ENCODE measurements at places on chromosomes 16 and 17.

DNA sequence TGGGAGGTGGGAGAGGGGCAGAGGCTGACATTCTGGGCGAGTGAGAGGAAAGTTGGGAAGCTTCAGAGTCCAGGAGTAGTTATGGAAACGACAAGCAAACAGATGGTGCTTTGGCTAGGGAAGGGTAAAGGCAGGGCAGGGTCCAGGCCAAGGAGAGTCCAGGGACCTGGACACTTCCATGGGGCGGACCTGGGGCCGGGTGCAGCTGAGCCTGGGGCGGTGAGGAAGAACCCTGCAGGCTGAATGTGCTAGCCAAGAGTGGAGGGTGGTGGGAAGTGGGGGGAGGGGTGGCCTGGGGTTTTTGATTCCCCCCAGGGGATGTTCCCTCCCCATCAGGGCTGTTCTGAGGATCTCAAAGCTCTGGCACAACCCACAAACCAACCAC lies 2.6 kb downstream of the PPP1R9B start:
- DNase-seq = no peak

DNA sequence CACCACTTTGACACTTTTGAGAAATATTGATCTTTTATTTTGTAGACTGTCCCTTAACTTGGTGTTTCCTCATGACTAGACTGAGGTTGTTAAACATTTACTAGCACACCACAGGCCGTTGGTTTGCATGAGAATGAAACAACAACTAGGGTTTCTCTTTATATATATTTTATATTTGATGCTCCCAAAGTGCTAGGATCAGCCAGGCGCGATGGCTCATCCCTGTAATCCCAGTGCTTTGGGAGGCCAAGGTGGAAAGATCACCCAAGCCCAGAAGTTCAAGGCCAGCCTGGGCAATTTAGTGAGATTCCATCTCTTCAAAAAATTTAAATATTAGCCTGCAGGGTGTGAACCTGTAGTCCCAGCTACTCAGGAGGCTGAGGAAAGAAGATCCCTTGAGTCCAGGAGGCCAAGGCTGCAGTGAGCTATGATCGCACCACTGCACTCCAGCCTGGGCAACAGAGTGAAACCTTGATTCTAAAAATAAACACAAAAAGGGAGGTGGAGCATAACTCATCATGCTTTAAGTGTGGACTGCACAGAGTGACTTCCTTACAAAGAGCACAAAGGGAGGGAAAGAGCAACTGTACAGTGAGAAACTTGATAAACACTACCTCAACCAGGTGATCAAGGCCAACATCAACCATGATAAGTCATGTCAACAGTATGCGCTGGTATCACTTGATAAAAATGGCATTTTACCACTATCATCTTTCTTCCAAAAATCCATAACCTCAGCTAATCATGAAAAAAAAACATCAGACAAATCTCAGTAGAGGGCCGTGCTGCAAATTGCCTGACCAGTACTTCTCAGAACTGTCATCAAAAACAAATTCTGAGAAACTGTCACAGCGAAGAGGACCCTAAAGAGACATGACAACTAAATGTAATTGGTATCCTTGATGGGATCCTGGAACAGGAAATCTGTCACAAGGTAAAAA lies 72.8 kb upstream of the ATF7IP2 start:
- no peak for DNase-seq

DNA sequence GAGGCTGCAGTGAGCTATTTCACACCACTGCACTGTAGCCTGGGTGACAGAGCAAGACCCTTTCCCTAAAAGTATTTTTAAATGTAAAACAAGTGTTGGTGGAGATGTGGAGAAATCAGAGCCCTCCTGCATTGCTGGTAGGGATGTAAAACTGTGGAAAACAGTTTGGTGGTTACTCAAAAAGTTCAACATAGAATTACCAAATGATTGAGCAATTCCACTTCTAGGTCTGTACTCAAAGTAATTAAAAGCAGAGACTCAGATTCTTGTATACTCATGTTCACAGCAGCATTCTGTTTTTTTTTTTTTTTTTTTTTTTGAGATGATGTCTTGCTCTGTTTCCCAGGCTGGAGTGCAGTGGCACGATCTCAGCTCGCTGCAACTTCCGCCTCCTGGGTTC lies 141.8 kb downstream of the PITPNC1 start:
- DNase-seq = no peak

DNA sequence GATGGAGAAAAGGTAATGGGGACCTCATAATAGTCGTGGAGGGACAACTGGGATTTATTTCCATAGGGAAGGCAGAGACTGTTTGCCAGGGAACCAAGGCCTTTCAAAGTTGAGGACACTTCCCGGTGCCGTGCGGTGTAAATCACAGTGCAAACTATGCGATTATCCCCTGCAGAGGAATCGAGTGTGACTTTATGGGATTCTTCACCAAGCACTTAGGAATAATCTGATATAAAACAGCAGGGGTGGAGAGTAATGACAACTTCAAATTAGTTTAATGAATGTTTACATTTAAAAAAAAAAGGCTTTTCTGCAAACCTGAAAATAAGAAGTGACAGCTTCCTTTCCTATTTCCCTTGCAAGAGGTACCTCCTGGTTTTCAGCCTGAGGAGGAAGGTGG lies 538.2 kb downstream of the MAF start:
- DNase-seq = no peak

DNA sequence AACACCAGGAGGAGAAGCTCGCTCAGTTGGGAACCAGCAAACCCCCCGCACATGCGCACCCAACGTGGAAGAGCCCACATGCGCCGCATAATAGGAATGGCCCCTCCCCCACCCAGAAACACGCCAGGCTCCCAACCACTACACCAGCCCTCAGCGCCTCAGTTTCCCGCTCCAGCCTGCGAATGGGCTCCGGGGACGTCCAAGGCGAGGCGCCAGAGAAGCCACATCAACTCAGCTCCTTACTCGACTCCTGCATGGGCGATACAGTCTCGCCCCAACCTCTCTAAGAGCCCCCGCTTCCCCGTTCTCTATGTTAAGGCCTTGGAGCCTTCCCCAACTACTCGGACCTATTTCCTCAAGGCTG lies 504 bp downstream of the SRSF1 start:
- peak; percentile 51 for DNase-seq

GRCh38 chr16:81875461-81875860 lies 96.4 kb downstream of the PLCG2 start:
- DNase-seq = no peak

- no peak for DNase-seq
Measured at GRCh38 chr17:58586009-58586644, 71.7 kb upstream of the MTMR4 start.

- no peak for DNase-seq
Measured at GRCh38 chr17:9251273-9251672, 230.0 kb downstream of the NTN1 start.

DNA sequence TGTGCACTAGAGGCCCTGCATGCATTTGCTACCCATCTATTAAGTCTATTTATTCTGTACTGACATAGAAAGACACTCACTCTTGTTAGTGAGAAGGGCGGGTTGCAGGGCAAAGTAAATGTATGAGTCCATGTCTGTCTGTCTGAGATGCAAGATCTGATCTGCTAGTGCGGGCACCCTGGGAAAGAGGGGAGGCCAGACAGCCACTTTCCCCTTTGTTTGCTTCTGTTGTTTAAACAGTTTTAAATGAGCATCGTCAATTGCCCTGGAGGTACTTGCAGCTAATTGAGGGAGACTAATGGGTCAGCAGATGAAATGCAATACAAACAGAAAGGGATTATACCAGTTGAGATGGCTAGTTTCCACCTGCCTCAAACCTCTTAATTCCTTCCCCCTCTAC lies 24.9 kb downstream of the SCNN1G start:
- no peak for DNase-seq

- DNase-seq = no peak
Measured at GRCh38 chr16:23905027-23905426, 69.2 kb downstream of the PRKCB start.

GRCh38 chr17:15447928-15448579 lies 19.4 kb downstream of the CDRT4 start:
- no peak for DNase-seq

DNA sequence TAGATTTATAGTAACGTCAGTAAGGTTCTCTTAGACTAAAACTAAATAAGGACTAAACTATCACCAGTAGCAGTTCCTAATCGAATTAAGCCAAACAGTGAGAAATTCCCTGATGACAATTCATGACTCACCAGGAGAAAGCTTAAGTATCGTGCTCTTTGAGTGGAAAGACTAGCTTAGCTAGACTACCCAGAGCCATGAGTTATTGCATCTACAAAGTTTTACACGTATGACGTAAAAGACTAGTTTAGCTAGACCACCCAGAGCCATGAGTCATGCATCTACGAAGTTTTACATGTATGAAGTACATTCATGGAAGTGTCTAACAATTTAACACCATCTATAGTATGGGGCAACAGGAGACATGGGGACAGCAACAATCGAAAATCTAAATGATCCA lies 36.6 kb downstream of the UBE2G1 start:
- DNase-seq = no peak

DNA sequence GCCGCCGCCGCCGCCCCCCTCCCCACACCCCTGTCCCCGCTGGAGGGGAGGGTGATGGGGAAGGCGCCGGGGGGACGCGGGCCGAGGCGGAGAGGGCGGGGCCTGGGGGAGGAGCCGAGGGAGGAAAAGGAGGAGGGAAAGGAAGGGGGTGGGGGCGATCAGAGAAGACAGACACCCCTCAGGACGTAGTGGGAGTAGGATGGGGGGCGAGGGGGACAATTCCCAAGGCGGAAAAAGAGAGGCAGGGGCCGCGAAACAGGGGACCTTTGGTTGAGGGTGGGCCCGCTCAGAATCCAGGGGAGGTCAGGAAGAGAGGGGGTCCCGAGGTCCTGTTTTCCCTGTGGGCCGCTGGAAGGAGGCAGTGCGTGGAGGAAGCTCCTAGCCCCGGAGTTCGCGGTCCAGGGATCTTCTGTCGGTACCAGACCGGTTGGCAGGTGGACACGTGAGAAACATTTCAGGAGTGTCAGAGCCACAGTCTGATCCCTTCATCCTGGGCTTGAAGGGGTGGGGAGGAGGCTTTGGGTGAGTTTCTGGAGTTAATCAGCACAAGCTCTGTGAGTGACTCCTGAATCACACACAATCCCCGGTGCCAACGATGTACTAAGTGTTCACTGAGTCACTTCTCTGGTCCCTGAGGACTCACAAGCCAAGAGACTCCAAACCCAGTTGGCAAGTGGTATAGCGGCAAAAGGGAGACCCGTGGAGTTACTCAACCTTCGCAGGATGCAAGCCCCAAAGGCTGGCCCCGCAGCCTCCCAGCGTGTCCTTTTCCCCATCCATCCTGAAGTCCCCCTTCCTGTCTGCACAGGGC lies at the start of gene XYLT1:
Gene XYLT1 (minus strand): TSS at position 53 of the 811 bp plus-strand sequence. CDS start 164 bp downstream, outside the sequence.
- no peak for DNase-seq

DNA sequence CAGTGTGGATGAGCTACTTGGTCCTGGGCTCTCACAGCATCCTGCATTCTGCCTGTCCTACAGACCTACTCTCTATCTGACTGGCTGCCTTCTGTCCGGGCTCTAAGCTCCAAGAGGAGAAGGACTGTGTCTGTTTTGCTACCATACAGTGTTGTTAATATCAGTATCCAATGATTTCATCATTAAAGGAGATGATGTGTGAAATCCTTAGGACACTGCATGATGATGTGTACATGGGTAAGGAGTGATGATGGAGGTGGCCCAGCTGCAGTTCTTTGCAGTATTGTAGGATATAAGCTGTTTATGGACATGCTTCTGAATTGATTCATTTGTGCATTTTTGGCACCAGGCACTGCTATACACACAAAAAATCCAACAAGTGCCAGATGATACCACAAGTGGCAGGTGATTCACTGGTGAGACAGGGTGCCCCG lies 536.9 kb upstream of the CDH11 start:
- no peak for DNase-seq

DNA sequence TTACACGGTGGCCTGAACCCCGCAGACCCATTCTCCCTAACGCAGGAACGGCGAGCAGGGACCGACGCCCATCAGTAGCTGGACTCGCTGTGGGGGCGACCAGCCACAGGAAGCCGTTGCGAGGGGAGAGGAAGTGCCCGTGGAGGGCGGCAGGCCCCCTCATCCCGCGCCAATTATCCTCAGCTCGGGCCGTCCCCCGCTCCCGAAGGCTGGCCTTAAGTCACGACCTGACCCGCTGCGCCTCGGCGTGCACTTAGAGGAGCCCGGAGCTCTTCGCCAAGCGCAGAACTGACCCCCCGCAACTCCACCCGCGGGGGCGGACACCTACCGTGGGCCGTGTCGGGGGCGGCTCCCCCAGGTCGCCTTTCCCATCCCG lies 401 bp downstream of the ARL16 start:
- DNase-seq = no peak

GRCh38 chr17:81294512-81295030 lies 536 bp downstream of the SLC38A10 start:
- DNase-seq = no peak

GRCh38 chr16:85943711-85944110 lies 44.7 kb downstream of the IRF8 start:
- DNase-seq = no peak

DNA sequence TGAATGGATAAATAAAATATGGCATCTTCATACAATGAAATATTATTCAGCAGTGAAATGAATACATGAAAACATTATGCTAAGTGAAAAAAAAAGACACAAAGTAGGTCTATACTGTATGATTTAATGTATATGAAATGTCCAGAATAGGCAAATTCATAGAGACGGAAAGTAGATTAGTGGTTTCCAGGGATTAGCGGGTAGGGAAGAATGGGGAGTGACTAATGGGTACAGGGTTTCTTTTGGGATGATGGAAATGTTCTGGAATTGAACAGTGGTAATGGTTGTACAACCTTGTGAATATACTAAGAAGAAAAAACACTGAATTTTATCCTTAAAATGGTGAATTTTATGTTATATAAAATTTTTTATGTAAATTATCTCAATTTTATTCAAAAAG lies 8.5 kb upstream of the MYCBPAP start:
- DNase-seq = no peak

DNA sequence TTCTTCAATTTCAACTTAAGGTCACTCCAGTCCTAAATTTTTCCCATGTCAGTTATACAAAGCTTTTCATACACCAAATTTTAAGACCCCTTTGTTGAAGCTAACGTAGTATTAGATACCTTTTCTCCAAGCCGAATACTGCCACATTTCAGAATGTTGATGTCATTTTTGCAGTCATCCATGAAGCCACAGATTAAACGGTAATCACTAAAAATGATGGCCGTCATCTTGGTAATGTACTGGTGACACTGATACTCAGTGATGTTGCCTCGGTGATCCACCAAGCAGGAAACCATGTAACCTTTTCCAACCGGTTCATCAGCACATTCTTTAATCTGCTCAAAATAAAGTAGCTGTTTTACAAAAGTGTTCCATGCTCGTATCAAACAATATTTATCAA lies 82.1 kb upstream of the CLEC18B start:
- no peak for DNase-seq

DNA sequence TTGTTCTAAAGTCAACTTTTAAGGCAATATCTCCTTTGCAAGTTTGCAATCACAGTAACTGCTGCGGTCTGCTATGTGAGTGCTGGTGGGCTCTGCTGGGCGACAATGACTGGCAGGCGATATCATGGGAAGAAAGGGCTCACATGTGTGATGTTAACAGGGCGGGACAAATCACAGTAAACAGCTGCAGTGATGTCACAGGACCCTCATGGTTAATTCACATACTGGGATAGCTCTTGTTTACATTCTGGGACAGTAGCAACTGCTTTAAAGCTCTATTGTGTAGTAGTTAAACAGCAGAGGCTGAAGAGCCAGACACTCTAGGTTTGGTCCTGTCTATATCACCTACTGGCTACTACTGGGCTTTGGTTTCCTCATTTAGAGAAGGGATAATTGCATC lies 257.2 kb upstream of the ASIC2 start:
- no peak for DNase-seq

Measured in stimulated activated CD4-positive, alpha-beta T cell treated with anti-CD3 and anti-CD28 coated beads, Interleukin-1b, Interleukin-23, amount 100 ng/mL, for 1 hour (primary cell).